ENCODE measurements at places on chromosomes 4 and X.

DNA sequence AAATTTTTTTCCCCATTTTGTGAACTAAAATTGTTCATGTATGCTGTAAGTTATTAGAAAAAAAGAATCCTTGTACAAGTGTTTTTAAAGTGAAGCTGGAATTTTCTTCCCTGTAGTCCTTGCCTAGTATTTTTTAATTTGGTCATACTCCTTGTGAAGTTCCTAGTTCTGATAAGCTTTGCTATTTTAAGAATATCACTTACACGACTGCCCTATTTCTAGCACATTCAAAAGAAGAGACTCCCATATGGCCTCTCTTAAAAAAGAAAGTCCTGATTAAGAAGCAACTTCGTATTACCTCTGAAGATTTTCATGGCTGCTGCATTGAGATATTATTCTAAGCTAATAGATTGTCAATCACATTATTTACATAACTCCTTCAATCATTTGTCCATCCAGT is 87.2 kb downstream of the KLHL8 start:
- no peak for DNase-seq

- no peak for DNase-seq
Observed at GRCh38 chrX:12002876-12003275, 135.4 kb upstream of the FRMPD4 start.

- no peak for DNase-seq
Observed at GRCh38 chr4:141246683-141247429, 26.2 kb downstream of the ZNF330 start.

- DNase-seq = no peak
Observed at GRCh38 chr4:166499820-166500219, 626.8 kb downstream of the TLL1 start.

GRCh38 chr4:98663226-98664006 is 5.0 kb upstream of the TSPAN5 start:
- DNase-seq = no peak

- DNase-seq = no peak
Observed at GRCh38 chrX:19724409-19724808, 163.0 kb downstream of the SH3KBP1 start.

DNA sequence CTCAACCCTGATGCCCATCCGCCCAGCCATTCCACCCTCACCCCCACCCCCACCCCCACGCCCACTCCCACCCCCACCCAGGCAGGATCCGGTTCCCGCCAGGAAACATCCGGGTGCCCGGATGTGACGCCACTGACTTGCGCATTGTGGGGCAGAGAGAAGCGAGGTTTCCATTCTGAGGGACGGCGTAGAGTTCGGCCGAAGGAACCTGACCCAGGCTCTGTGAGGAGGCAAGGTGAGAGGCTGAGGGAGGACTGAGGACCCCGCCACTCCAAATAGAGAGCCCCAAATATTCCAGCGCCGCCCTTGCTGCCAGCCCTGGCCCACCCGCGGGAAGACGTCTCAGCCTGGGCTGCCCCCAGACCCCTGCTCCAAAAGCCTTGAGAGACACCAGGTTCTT is at the start of gene MAGEA1:
Gene MAGEA1 (plus strand): TSS at position 154 of the 400 bp plus-strand sequence. CDS start 3,106 bp downstream, outside the sequence.
- no peak for DNase-seq

GRCh38 chr4:163194593-163194992 is 27.9 kb upstream of the NAF1 start:
- no peak for DNase-seq

DNA sequence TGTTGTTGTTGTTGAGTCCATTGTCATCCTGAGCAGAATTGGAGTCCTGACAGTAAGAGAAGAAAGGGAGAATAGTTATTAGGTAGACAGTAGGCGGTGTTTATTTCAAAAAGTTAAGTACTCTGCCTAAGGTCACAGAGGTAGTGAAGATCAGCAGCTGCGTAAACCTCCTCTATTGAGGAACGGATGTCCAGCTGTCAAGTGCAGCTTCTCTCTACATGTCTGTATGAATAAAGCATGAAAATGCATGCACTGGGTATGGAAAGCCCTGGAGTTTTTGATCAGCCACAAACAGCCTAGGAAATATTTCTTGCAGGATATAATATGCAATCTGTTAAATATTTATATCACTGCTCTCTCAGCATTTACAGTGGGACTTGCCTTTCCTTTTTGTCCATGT is 109.4 kb upstream of the CBLL2 start:
- DNase-seq = no peak

DNA sequence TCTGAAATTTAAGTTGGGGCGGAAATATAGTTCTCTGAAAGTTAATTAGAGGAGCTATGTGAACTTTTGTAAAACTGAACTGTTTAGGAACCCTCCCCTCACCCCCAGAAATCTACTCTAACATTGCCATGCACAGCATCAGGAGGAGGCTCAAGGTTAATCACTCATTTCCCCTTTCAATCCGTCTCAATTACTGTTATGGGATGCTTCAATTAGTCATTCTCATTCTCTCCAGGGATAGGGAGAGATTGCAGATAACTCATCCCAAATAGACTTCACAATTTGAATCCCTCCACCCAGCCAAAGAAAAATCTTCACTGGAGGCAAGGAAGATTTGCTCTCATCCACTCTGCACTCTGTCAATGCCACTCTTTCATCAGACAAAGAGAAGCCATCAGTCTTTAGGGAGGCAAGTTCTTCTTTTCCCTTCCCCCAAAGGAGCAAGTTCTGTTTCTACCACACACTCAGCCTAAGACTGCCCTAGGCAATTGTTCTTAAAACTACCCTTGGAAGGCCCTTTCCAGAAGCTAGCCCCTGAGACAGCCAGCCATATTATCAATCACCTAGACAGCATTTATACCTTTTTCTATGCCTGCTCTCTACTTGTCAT is 140.4 kb downstream of the SLC10A7 start:
- DNase-seq = no peak

DNA sequence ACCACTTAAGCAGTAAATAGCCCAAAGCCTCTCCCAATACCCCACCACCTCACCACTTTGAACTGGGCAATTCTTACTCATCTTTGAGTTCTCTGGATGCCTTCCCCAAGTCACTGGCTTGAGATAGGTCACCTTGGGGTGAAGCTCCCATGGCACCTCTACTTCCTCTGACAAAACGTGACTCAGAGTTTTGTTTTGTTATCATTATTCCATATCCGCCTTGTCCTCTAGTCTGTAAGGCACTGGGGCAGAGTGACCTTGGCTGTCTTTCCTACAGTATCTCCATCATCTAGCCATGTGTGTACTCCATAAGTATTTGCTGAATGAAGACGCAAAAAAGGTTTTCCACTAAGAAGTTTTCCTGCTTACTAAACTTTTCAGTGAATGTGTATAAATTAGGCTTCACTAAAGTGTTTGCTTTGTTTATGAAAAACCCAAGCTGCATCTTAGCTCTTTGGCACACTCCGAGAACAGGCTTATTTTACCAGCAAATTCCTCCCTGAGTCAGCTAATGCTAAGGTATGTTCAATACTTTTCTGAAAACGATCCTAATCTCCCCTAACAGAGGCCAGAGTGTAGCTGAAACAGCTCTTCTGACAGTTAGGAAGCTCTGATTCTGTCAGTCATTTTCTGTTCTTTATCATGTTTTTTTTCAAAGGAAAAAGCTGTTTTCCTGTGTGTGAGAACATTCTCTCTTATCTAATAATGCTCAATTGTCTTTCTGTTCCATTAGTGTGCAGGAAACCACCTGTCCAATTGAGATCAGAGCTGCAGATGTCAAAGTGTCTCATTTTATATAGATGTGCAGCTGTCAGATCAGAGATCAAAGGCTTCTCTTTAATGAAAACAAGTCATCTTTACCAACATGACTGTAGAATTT is 30.2 kb upstream of the TSPAN5 start:
- DNase-seq = no peak

DNA sequence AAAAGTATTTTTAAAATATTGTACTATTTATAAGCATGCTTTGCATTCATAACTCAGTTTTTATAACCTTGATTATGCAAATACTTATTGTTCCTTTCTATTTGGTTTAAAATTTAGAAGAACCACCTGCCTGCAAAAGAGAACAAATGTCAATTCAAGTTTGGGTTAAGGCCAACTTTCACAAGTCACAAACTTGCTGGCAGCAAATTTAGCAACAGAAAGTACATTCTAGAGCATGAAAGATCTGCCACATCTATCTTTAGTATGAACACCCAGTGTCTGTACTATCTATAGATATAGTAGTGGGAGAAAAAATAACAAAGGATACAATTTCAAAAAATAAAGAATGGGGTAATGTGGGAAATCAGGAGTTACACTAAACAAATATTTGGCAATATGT is 1014.2 kb downstream of the C4orf33 start:
- DNase-seq = no peak
